ENCODE measurements at places on chromosomes 16 and 17. TPM values are rescaled to one million over a fixed set of nuclear protein-coding genes. Genes with fewer than 3 reads are reported as not detected.

GRCh38 chr16:12295395-12295794 is 318.9 kb downstream of the SNX29 start:
- DNase-seq, result no peak

- no peak for DNase-seq
Measured at GRCh38 chr16:24626256-24626655, 86.9 kb downstream of the RBBP6 start.

- no peak for DNase-seq
Measured at GRCh38 chr16:46897471-46897870, 13.3 kb downstream of the GPT2 start.

DNA sequence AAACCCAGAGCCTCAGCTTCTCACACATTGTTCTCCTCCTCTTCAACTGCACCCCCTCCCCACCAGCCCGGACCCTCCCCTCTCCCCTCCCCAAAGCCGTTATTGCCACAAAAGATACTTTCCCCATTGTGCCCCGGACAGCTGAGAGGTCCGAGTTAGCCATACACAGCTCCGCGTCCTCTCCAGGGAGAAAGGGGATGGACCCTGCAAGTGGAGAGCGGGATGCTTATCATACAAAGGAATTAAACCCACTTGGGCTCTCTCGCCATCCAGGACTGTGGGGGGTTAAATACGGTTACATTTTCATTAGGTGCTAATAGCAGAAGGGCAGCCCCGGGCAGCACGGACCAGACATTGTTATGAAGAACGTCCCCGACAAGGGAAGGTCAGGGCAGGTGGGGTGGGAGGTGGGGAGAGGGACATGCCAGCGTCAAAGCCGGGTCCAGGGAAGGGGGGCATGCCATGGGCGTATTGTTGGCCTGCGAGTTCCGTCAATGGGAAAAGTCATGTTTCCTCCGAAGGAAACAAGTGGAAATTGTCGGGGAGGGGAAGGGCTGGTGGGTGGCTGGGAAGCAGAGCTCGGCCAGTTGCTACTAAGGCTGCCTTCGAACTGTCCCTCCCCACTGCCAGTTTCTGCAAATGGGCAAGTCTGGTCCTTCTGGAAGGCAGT is 99.1 kb downstream of the SOX9 start:
- DNase-seq, result no peak

- DNase-seq, result no peak
Measured at GRCh38 chr16:69093974-69094373, 11.5 kb upstream of the HAS3 start.

ALOX15B gene
- total RNA-seq, result not detected

TP53TG3B gene
- not detected for total RNA-seq

Data from left ventricle myocardium inferior (tissue), 1 donor.